ENCODE measurements at places on chromosomes 3 and 15. TPM values are rescaled to one million over a fixed set of nuclear protein-coding genes. Genes with fewer than 3 reads are reported as not detected.
A peak's percentile ranks its signal among the peaks of the same experiment; 100 is the strongest.

- H3K27ac ChIP-seq: no peak overlapping the region
- H3K36me3 ChIP-seq: no peaks in the 10 kb centered on the region
- no peaks in the 10 kb centered on the region for H3K4me1 ChIP-seq
- DNase-seq: no peak
- no peak overlapping the region for H3K4me3 ChIP-seq
- H3K27me3 ChIP-seq: no peaks in the 10 kb centered on the region
These were observed 211.8 kb downstream of the CHST2 start for GRCh38 chr3:143331350-143331749.

DNA sequence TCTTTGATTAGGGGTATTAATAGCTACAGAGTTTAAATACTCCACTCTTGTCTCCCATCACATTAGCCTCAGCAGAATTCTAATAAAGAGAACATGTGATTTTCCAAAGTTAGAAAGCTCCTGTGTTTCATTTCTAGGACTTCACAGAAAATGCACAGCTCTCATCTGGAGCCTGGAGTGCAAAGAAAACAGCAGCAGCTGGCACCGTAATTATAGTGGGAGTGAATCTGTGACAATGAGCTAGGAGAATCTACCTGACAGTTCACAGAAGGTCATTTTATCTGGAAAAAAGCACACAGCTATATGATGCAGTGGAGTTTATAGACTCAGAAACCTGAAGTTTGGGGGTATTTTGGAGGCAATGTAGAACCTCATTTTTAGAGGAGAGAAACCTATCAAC lies 5.4 kb upstream of the TRIM59 start:
- H3K4me1 ChIP-seq: no peaks in the 10 kb centered on the region
- H3K27me3 ChIP-seq: no peaks in the 10 kb centered on the region
- no peaks in the 10 kb centered on the region for H3K36me3 ChIP-seq
- no peak for DNase-seq

- H3K27me3 ChIP-seq: no peaks in the 10 kb centered on the region
- H3K36me3 ChIP-seq: no peaks in the 10 kb centered on the region
- no peaks in the 10 kb centered on the region for H3K4me1 ChIP-seq
- no peak for DNase-seq
- no peak overlapping the region for H3K27ac ChIP-seq
These were observed 14.6 kb downstream of the PLSCR2 start for GRCh38 chr3:146454796-146455195.

The GOLGA6A gene
- not detected for total RNA-seq

- H3K4me3 ChIP-seq: no peak overlapping the region
- peaks cover 28% of the 10 kb centered on the region for H3K4me1 ChIP-seq
- no peaks in the 10 kb centered on the region for H3K27me3 ChIP-seq
- no peaks in the 10 kb centered on the region for H3K36me3 ChIP-seq
- no peak overlapping the region for H3K27ac ChIP-seq
These were observed 42.0 kb upstream of the CGNL1 start for GRCh38 chr15:57334257-57334656.

DNA sequence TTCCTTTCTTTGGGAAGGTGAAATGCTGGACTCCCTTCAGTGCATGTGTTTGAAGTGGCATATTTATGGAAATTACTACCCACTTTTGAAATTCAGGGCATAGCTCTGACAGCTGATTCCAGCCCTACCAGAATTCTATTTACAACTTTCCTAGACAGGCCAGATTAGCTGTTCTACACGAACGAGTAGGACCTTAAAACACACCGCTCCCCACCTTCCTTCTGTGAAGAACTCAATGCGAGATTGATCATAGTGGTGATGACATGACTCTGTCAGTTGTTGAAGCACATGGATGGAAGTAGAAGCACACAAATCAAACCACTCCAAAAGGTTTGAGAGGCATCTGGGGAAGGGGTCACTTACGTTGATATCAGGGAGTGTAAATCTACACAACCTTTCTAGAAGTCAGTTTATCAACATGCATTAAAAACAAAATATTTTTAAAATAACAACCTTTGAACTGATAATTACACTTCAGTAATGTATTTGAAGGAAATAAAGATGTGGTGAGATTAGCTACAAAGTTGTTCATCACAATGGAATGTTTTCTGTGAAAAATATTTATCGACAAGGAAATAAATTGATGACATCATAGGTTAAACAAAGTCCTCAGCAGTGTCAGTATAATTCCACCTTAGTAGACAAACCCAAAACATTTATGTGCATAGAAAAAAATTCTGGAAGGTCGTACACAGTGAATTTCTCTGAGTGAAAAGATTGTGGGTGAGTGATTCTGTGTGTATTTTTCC lies 29.8 kb downstream of the RARB start:
- H3K4me1 ChIP-seq: no peaks in the 10 kb centered on the region
- H3K27me3 ChIP-seq: peaks cover 9% of the 10 kb centered on the region
- H3K27ac ChIP-seq: no peak overlapping the region
- no peak for DNase-seq
- no peak overlapping the region for H3K4me3 ChIP-seq

The GALNT15 gene
- total RNA-seq: not detected

The INKA1 gene
- 0.61 TPM for total RNA-seq

The CCR2 gene
- total RNA-seq: not detected

DNA sequence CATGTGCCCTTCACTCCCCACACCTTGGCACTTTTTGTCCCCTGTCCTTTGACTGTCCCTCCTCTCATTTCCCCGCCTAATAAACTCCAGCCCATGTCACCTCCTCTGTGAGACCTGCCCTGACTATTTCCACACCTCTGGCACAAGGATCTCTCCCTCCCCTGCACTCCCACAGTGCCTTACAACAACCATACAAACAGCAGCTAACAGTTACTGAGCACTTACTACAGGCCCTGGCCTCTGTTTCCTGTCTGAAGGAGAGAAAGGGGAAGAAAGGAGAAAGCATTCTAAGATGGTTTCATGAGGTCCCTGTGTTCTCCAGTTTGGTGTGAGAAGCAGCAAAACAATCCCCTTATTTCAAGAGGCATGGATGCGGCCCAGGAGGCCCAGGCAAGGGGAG lies 20.0 kb upstream of the TRH start:
- H3K27me3 ChIP-seq: no peaks in the 10 kb centered on the region

- no peaks in the 10 kb centered on the region for H3K36me3 ChIP-seq
- H3K27ac ChIP-seq: no peak overlapping the region
- DNase-seq: no peak
- H3K4me3 ChIP-seq: no peak overlapping the region
These were observed 66.8 kb upstream of the HACD2 start for GRCh38 chr3:123651449-123652341.

- no peak for DNase-seq
- H3K27ac ChIP-seq: no peak overlapping the region
- H3K4me1 ChIP-seq: no peaks in the 10 kb centered on the region
- H3K36me3 ChIP-seq: no peaks in the 10 kb centered on the region
- no peaks in the 10 kb centered on the region for H3K27me3 ChIP-seq
These were observed 128.8 kb upstream of the LMOD3 start for GRCh38 chr3:69251078-69251805.

The SLC24A5 gene
- not detected for total RNA-seq

DNA sequence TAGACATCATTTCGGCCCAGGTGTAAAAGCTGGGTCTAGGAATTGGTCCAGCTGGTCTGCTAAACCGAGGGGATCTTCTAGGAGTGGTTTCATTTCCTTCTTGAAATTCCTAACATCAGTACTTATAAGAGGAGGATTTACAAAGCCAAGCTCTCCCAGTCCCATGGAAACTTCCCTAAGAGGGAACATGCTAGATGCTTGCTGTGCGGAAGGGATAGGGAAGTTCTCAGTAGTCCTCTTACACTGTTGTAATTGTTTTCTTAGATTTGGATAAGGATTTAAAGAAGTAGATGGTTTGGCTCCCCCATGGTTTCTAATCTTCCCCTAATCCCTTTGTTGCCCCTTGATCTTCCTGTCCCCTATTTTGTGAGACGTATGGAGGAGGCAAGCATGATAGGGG lies 89.7 kb upstream of the XCR1 start:
- no peaks in the 10 kb centered on the region for H3K27me3 ChIP-seq
- H3K27ac ChIP-seq: no peak overlapping the region
- no peaks in the 10 kb centered on the region for H3K4me1 ChIP-seq
- H3K4me3 ChIP-seq: no peak overlapping the region
- no peaks in the 10 kb centered on the region for H3K36me3 ChIP-seq
- no peak for DNase-seq

GRCh38 chr3:26100176-26100575 lies 310.3 kb downstream of the OXSM start:
- no peak for DNase-seq
- no peak overlapping the region for H3K27ac ChIP-seq
- no peaks in the 10 kb centered on the region for H3K36me3 ChIP-seq
- H3K4me3 ChIP-seq: no peak overlapping the region

DNA sequence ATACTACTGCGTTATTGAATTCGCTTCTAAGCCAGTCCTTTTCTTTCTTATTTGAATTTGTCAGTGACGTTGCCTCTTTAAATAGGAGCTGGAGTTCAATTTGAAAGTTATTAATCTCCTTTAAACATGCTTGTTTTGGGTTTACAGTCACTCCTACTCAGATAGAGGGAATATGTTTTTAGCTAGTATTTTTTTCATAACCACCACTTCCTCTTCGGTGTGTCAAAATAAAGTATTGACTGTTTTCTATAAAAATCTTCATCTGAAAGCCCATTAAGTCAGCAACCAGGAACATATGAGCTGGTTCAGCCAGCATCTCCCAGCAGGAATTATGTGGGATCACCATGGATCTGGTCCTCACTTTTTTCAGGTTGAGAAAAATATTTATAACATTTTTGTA lies 772.9 kb downstream of the DIPK2A start:
- no peak overlapping the region for H3K27ac ChIP-seq
- H3K36me3 ChIP-seq: no peaks in the 10 kb centered on the region
- H3K4me1 ChIP-seq: no peaks in the 10 kb centered on the region
- no peaks in the 10 kb centered on the region for H3K27me3 ChIP-seq

- H3K27ac ChIP-seq: no peak overlapping the region
- H3K4me3 ChIP-seq: no peak overlapping the region
- no peaks in the 10 kb centered on the region for H3K36me3 ChIP-seq
- H3K27me3 ChIP-seq: peaks cover 5% of the 10 kb centered on the region
These were observed 9.6 kb upstream of the NTRK3 start for GRCh38 chr15:88266170-88266569.

GRCh38 chr3:54433846-54434245 lies 311.5 kb downstream of the CACNA2D3 start:
- H3K4me3 ChIP-seq: no peak overlapping the region
- H3K27me3 ChIP-seq: peaks cover 12% of the 10 kb centered on the region
- DNase-seq: peak; percentile 11
- H3K36me3 ChIP-seq: no peaks in the 10 kb centered on the region
- no peaks in the 10 kb centered on the region for H3K4me1 ChIP-seq
- H3K27ac ChIP-seq: no peak overlapping the region

The STARD5 gene
- 3.8 TPM for total RNA-seq

The FRMD4B gene
- 3.8 TPM for total RNA-seq

- H3K4me3 ChIP-seq: no peak overlapping the region
- H3K27ac ChIP-seq: no peak overlapping the region
- peaks cover 13% of the 10 kb centered on the region for H3K4me1 ChIP-seq
- H3K27me3 ChIP-seq: no peaks in the 10 kb centered on the region
- DNase-seq: no peak
- no peaks in the 10 kb centered on the region for H3K36me3 ChIP-seq
These were observed 219.3 kb upstream of the CTNNB1 start for GRCh38 chr3:40979962-40980361.

DNA sequence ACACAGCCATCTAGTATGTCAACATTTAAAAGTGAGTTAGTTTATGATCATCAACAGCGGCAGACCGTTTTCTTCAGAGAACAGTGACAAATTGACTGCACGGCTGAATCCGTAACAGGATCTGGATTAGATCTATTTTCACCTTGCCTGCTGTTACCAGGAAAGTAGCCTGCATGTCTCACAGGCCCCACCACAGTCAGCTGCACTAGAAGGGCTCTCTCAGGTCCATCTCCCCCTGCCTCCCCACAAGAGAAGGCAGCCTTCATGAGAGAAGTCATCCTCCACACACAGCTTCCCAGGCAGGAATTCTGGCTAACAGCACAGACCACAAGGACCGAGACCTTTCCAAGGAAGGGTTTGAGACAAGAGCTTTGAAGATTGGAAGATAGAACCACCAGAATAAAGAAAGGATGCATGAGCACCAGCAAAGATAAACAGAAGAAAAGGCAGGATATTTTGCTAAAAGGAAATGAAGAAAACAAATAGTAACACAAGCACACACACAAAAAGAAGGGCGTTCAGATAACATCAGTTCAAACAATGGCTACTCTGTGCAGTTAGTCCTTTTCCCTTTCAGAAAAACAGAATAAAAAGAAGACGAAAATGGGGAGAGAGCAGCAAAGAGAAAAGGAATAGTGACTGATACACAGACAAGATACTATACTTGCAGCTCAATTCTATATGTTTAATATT lies 127.5 kb downstream of the SNRK start:
- no peak overlapping the region for H3K27ac ChIP-seq
- H3K27me3 ChIP-seq: no peaks in the 10 kb centered on the region
- no peaks in the 10 kb centered on the region for H3K36me3 ChIP-seq
- H3K4me1 ChIP-seq: 0 out of 2 replicates have a peak, but pooled peaks cover 5% of the 10 kb centered on the region
- DNase-seq: peak; percentile 6

DNA sequence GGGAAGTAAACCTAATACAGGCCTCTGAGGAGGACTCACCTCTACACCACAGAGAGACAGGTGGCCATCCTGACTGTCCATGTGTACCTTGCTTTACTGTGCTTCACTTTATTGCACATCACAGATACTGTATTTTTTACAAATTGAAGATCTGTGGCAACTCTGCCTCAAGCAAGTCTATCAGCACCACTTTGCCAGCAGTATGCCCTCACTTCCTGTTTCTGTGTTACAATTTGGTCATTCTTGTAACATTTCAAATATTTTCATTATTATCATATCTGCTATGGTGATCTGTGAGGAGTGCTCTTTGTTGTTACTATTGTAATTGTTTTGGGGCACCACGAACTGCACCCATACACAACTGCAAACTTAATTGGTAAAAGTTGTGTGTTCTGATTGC lies 78.0 kb downstream of the BBX start:
- H3K4me3 ChIP-seq: no peak overlapping the region
- no peak overlapping the region for H3K27ac ChIP-seq
- no peaks in the 10 kb centered on the region for H3K27me3 ChIP-seq
- no peaks in the 10 kb centered on the region for H3K36me3 ChIP-seq
- no peak for DNase-seq
- H3K4me1 ChIP-seq: no peaks in the 10 kb centered on the region

The LMCD1 gene
- 69.8 TPM for total RNA-seq

The ARHGAP31 gene
- 7.9 TPM for total RNA-seq

The SNX22 gene
- total RNA-seq: 1.6 TPM
